ENCODE measurements at places on chromosomes 1 and 21.

DNA sequence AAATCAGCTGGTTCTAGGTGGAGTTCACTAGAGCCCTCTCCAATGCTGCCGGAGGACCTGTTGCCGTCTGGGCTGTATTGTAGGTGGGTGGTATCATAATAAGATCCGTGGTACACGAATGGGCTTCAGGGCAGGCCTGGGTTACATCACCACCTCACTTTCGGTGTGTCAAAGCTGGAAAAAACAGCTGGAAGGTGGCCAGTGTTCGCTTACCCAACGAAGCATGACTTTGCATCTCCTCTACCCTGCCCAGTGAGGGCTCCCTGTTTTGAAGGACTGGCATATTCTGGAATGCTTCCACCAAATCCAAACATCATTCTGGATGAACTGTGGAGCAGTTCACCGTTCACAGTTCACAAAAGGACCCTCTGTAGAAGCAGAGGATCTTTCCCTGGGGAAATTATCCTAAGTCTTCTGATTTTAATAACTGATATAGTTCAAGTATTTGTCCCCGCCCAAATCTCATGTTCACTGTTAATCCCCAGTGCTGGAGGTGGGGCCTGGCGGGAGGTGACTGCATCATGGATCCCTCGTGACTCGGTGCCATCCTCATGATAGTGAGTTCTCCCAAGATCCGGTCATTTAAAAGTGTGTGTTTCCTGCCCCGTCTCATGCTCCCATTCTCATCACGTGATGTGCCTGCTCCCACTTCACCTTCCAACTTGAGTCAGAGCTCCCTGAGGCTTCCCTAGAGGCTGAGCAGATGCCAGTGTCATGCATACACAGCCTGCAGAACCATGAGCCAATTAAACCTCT lies 429.0 kb downstream of the KIF26B start:
- no peak for DNase-seq

DNA sequence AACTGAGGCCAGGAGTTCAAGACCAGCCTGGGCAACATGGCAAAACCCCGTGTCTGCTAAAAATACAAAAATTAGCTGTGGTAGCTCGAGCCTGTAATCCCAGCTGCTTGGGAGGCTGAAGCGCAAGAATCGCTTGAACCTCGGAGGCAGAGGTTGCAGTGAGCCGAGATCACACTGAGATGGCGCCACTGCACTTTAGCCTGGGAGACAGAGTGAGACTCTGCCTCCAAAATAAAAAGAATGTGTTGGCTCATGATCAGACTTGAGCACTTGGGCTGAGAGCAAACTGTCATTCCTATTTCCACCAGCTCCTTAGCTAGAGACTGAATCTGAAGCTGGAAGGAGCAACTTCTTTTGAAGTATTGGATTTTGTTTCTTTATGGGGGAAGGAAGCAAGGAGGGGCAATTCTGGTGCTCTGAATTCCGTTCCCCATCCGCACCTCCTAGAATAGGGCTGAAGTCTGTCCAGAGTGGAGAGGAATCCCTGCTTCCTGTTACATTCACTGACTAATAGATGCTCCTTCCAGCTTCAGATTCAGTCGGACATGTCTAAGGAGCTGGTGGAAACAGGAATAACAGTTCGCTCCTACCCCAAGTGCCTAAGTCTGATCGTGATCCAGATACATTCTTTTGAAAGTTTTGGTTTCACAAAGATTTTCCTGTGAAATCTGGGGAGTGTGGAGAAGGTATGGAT lies 3.8 kb downstream of the ZNF672 start:
- DNase-seq = peak; percentile 73

DNA sequence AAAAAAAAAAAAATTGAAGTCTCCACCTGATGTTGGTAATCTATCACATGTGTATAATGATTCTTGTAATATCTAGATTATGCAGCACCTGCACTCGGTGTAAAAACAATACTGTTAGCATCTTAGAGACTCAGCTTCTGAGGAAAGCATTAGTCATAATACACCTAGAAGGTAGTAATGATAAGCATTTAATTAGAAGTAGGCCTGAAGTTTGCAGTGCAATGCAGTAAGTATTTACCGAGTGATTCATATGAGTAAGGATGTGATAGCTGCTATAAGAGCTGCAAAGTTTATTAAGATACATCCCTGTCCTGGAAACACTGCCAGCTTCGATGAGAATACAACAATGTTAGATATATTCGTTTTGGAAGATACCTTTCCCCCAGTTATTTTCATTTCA lies 196.4 kb downstream of the GREM2 start:
- DNase-seq = no peak

DNA sequence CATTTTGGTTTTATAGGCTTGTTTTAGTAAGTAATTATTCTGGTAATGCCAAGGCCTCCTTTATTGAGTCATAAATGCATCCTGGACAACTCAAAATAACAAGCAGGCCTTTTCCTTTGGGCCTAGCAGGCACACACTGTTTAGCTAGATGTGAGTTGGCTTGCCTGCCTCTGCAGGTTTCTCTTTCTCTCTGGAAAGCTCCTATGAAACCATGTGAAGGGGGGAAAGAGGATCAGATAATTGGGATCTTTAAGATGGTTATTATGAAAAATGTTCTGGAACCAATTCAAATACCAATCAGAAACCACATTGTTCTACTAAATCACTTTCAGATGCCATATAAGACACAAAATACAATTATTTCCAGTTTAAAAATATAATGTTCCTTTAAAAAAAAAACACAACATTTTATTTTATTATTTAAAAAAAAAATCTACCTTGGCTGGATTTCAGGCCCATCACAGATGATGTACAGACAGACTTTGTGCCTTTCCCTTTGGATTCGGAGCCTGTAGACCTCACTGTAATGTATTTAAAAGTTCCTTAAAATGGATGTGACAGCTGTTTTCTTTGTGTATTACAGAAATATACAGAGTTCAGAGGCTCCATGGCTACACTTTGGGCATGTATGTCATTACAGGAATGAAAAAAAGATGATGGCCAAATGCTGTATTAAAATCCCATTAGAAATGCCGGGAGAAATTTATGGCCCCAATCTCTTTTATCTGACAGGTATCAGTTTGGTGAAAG lies 80.2 kb downstream of the NTMT2 start:
- DNase-seq = no peak

- DNase-seq = no peak
Measured at GRCh38 chr1:100441651-100442050, 89.3 kb downstream of the CDC14A start.

DNA sequence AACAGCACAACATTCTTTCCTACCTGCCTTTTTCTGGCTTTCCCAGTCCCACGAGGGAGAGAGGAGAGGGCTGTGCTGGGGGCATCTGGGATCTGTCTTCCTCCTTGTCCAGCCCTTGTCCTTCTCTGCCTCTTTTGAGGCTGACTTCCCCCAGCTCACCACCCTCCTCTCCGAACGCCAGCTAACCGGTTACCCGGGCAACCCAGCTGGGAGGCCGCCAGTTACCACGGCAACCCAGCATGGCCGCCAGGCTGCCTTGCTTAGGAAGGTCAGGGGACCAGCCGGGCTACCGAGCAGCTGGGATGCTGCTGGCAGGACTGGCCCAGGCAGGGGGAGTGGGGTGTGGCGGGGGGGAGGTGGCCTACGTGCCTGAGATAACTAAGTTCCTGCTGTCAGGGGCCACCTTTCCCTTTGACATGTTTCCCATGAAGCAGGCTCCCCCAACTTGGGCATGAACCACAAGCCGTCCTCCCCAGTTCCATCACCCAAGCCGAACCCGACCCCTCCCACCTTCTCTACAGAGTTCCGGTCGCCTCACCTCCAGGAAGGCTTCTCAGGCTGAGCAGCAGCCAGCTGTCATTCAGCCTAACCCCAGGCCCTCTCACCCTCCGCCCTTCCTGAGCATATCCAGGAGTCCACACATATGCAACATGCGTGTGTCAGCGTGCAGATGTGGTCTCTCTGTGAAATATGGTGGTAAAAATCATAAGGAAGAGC lies 8.7 kb downstream of the PLEKHA6 start:
- DNase-seq = no peak

DNA sequence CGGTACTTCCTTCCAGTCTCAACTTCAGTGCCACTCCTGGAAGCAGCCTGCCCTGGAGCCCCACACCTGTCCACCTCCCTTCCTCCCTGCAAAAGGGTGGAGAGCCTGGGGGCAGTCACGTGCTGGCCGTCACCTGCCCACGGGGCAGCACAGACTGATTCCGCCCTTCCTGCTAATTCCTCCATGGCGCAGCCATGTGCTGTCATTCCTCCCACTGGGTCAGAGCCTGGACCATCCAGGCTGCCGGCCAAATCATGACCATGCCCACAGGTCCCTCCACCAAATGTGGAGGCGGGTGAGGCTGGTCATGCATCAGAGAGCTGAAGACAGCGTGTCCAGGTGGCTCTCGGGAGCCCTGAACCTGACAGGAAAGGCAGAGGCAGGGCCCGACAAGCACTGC lies 24.4 kb upstream of the GPR153 start:
- no peak for DNase-seq

DNA sequence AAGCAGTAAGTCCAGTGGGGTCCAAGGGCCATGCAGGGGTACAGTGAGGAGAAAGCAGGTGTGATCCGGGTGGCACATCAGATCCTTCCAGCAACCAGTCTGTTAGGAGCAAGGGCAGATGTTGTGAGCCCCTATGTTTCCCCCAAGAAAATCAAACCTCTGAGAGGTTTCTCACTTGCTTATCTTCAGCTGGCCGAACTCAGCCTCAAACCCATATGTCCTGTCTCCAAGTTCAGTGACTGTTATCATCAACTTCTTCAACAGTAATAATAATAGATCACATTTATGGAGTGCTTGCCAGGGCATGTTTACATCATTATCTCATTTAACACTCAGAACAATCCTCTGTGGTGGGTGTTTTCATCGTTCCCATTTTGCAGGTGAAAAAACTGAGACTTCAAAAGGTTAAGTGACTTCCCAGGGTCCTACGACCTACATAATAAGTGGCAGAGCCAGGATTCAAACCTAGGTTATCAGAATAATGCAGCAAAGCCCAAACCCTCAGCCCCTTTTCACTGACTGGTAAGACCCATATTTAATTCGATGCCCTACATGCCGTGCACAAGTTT lies 3.3 kb downstream of the CAPN2 start:
- no peak for DNase-seq
